NCI-H2107 (cell line): ENCODE measurements at places on chromosomes 1 and 21.

- no peak for DNase-seq
Measured at GRCh38 chr1:55522353-55522903, 307.3 kb upstream of the USP24 start.

DNA sequence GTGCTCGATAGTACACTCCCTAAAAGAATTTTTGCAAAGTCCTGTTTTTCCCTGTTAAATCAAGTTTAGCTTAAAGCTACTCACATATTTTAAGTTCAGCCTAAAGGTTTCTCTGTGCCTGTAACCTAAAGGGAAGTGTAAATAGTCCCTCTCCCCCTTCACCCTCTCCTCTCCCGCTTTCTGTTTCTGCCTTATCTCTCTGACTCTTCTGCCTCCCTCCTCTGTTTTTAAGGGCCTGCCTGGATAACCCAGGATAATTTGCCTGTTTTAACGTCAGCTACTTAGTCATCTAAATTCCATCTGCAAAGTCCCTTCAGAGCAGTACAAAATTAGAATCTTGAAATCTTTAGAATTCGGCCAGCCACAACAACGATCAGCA lies 92.6 kb downstream of the NID1 start:
- DNase-seq: no peak

DNA sequence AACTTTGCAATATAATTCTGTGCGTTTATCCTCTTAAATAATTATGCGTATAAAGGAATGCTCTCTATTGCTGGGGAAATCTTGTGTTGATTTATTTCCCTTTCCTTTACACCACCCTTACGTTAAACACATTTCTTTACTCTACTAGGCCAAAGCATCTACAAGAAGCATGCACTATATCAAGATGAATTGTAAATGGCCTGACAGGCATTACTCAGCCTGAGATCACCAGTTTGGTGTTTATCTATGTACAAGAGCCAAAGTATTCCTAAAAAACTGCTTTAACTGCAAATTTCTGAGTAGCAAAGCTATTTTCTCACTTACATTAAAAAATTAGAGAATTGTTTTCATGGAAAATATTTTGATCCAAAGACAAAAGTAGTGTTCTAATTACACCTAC lies 114.8 kb downstream of the TYW3 start:
- no peak for DNase-seq

- no peak for DNase-seq
Measured at GRCh38 chr21:33657124-33657820, 15.0 kb downstream of the ITSN1 start.

DNA sequence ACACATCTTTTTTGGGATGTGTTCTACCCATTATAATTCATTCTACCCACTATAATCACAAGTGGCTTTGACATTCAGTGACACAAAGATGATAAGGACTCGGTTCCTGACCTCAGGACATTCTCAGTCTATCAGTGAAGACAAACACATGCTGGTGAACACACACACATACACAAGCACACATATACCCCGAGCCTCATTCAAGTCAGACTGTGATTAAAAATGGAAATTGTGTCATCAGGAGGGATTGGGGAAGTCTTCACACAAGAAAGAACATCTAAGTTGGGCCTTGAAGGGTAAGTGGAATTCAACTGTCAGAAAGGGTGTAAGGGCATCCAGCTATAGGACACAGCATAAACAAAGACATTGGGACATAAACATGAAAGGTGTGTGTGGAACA lies 2.6 kb upstream of the LAD1 start:
- DNase-seq: no peak

DNA sequence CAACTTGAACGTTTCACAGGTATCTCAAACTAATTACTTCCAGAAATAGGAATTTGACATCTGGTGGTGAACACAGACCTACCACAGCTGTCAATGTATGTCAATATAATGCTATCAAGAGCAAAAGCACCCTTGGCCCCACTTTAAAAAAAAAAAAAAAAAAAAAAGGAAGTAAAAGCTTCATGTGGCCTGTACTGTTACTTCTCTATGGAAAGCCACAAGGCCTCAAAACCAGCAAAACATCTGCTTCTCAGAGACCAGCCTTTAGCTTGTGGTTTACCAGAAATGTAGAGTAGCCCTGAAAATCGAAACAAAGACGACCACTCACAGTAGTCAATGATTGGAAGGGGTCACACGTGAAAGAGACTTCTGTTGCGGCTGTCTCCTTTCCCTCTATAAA lies 109.6 kb downstream of the SLC45A1 start:
- DNase-seq: no peak

GRCh38 chr21:41183575-41183974 lies 15.6 kb downstream of the BACE2 start:
- no peak for DNase-seq

GRCh38 chr1:239884796-239885195 lies 206.9 kb upstream of the FMN2 start:
- no peak for DNase-seq

DNA sequence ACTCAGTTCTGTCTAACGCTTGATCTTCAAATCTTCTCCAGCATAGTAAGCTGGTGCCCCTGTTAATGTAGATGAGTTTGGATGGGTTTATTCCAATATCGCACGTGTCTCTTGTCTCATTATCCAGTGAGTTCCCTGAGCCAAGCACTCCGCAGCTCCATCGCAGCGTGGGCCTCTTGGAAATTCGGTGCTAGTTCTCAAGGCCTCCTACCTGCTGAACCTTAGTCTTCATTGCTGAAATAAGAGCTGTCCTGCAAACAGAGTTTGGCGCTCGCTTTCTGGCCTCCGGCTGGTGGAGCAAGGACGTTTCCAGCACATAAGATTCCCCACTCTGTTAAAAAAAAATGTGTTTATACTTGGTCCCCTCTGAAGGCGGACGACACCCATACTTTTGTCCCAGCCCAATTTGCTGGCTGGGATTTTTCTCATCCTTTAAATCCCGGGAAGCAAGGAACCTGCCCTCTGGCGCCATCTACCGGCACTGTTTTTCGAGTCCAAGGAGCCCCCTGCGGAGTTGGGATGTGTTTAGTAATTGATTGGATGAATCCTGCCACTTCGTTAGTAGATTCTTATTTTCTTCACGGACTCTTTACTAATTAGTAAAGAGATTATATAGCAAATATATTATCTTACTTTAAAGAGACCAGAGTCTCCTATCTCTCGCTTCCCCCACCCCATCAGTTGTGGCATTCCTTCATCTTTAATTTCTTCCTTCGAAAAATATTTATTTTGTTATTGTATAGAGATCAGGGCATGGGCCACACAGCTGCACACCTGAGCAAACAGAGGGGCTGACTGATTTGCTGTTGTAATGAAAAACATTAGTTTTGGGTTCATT lies 14.7 kb downstream of the JUN start:
- DNase-seq: peak; percentile 50

GRCh38 chr1:110087812-110088738 lies 17.6 kb upstream of the ALX3 start:
- peak; percentile 18 for DNase-seq

GRCh38 chr1:205515781-205516253 lies 11.3 kb downstream of the CDK18 start:
- no peak for DNase-seq

GRCh38 chr1:211653293-211653692 lies 22.1 kb downstream of the NEK2 start:
- no peak for DNase-seq

DNA sequence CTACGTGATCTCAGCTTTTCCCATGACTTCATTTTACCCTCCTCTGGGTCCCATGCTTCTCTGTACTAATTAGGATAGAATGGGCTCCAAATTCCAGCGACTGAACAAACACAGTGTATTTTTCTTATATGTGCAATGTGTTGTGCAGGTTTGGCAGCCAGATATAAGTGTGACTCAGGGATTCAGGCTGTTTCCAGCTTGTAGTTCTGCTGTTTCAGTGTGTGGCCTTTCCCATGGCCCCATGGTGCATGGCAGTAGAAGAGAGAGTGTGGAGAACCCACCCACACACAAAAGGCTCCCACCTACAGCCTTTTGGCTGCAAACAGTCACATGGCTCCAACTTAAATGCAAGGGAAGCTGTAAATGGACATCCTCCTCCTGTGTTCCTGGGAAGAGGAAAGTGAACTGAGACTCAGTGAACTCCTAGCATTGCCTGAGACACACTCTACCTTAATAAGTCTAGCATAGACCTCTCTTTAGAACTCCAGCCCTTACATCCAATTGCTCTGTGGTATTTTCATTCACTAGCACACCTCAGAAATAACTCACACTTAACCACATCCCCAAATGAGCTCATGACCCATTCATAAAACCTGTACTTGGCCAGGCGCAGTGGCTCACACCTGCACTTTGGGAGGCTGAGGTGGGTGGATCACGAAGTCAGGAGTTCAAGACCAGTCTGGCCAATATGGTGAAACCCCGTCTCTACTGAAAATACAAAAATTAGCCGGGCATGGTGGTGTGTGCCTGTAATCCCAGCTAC lies 58.7 kb downstream of the KIAA0040 start:
- no peak for DNase-seq

GRCh38 chr1:153647346-153647714 lies 11.2 kb upstream of the SNAPIN start:
- DNase-seq: no peak
